ENCODE measurements at places on chromosomes 5 and 9.

GRCh38 chr5:116478491-116478890 lies 96.1 kb downstream of the SEMA6A start:
- no peak for DNase-seq

DNA sequence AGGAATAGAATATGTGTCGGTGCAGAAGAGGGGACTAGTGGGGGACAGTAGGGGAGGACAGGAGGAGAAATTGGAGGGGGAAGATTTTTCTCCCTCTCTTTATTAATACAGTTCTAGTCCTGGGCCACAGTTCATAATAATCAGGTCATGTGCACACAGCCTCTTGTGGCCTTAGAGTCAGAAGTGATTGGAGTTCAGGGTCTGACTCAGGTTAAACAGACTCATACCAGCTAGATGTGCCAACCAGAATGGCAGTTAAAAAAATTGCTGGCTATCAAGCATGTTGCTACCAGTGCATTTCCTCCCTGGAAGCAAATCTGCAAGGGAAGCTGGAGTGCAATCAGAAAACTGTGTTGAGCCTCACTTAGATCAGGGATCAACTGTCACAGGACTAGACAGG lies 132.7 kb upstream of the MAP1B start:
- DNase-seq = no peak

DNA sequence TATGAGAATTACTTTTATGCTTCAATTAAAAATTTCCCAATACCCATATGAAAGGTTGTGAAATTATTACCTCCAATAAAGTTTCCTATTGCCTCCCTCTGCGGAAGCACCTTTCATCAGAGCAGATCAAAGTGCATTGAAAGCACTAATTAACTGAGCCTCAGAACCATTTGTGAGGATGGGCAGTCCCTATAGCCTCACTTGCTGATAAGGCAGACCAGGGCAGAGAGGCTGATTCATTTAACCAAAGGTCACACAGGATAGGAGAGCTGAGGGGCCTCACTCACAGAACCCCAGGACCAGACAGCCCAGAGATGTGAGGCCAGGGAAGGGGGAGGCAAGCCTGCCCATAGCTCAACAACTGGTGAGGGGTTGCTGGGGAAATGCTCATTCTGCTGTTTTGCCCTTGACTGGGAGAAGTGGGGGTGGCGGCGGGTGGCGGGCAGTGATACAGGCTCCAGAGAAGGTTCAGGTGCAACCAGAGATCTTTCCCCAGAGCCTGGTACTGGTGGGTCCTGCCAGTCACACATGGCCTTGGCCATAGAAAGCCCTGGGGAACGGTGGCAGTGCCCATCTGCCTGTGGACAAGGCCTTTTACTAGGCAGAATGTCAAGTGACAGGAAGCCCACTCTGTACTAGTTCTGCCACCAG lies 57.9 kb downstream of the MACROH2A1 start:
- DNase-seq = no peak

DNA sequence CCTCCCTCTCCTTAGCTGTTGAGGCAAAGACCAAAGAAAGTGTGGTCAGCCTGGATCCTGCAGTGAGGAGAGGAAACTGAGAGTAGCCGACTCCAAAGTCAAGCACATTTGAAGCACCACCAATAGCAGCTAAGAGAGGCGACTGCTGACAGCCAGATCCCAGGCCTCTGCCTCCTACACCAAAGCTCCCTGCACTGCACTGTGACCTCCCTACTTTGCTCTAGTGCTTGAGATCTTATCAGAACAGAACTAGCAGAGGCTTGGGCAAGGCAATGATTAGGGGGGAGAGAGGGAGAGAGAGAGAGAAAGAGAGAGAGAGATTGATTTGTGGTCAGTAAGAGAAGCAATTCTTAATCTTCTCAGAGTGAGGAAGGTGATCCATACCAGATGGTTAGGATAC lies 216.3 kb downstream of the CDK5RAP2 start:
- DNase-seq = peak; percentile 29

DNA sequence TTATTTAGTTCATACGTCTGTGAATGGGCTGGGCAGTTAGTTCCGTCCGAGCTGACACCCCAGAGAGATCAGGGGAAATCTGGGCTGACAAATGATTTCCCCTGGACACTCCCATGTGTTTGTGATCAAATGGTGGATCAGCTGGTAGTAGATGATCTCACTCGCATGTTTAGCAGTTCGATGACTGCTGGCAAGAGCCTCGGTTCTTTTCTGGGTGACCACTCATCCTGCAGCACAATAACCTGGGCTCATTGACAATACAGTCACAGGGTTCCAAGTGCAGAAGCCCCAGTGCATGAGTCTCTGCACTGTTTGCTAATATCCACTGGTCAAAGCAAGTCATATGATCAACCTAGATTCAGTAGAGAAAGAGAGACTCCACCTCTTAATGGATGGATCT lies 155.9 kb downstream of the NR2F1-AS1 start:
- DNase-seq = no peak

- DNase-seq = no peak
Observed at GRCh38 chr9:17627641-17628040, 48.8 kb downstream of the SH3GL2 start.

DNA sequence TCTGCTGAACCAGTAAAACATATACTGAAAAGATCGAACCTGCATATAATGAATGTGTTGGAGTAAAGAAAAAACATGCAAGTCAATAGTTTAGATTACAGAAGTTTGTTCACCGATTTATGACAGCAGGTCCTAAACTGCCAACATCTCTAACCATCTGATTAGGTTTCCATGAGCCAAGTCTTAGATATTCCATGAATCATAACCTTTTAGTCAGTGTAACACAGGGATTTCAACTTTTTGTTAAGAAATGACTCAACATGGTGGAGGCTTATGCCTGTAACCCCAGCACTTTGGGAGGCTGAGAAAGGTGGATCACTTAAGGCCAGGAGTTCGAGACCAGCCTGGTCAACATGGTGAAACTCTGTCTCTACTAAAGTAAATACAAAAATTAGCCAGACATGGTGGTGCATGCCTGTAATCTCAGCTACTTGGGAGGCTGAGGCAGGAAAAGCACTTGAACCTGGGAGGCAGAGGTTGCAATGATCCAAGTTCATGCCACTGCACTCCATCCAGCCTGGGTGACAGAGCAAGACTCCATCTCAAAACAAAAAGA lies 38.7 kb downstream of the APC start:
- DNase-seq = peak; percentile 82

DNA sequence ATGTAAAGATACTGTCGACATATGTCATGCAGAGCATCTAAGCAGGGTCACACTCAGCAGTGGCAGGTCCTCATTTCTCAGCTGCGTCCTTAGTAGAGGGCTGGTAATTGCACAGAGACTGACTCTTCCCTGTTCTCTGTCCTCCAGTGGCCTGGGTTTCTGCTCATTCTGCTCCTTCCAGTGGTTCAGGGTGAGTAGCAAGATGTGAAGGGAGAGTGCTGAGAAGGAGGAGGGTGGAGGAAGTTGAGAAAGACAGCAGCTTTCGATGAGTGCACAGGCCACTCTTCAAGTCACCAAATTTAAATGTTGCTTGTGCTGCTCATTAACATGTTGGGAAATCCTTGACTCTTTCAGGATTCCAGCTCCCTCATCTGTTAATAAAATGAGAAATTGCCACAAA lies 203.9 kb downstream of the FBXL7 start:
- no peak for DNase-seq

- DNase-seq = no peak
Observed at GRCh38 chr9:98667005-98667640, 41.6 kb downstream of the GABBR2 start.

DNA sequence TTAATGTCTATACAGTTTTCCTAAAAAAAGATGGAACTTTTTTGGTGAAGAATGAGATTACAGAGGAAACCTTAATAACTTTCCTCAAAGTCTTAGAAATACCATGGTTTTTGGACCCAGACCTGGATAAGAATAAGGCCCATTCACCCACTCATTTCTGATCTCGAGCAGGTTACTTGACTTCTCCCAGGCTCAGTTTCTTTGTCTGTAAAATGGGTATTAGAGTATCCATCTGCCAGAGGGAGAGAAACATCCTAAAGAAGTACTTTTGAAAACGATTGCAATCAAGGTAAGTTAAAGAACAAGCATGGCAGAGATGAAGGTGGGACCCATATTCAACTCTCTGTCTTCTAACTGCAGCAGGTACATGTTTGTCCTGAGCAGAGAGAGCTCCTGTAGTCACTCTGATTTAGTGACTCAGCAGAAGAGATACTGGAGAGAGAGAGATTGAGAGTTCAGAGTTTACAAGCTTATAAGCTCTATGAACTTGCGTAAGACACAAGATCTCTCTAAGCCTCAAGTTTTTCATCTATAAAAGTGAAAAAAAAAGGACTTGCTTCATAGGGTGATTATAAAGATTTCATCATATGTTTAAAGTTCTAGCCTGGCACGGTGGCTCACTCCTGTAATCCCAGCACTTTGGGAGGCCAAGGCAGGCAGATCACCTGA lies 379.4 kb upstream of the SGCD start:
- DNase-seq = no peak

- no peak for DNase-seq
Observed at GRCh38 chr9:74674077-74674476, 176.9 kb downstream of the RORB start.

- no peak for DNase-seq
Observed at GRCh38 chr9:22969350-22969979, 522.8 kb downstream of the DMRTA1 start.

DNA sequence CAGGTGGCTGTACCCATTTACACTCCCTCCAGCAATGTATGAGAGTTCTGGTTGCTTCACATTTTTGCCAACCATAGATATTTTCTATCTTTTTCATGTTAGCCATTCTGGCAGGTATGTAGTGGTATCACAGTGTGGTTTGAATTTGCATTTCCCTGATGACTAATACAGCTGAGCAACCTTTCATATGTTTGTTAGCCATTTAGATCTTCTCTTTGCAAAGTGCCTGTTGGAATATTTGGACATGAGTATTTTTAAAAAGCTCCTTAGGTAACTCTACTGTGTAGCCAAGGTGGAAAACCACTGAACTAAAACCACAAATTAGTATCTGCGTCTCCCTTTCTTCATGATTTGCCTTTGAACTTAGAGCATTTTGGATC lies 31.9 kb downstream of the IRF1 start:
- DNase-seq = peak; percentile 76

GRCh38 chr5:172756764-172757393 lies 14.1 kb downstream of the DUSP1 start:
- DNase-seq = no peak

DNA sequence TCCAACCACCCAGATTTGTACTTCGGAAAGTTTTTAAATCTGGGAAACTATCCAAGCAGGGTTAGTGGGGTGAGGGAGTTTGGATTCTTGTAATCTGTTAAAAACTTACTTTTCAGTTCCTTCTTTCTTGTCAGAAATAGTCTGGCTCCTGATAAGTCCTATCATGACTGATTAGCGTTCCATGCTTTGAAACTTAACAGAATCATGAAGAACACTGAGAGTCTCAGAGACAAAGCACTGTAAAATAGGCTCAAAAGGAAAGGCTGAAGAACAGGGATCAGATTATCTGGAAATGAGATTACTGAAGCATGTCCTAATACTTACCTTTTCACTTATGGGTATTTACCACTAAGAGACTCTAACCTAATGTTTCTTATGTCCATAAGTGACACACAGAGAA lies 242.5 kb downstream of the ARRDC3 start:
- DNase-seq = no peak

- DNase-seq = peak; percentile 90
Observed at GRCh38 chr9:128091144-128091543, 23.1 kb downstream of the SLC25A25 start.

- DNase-seq = no peak
Observed at GRCh38 chr5:174167080-174167910, 121.8 kb downstream of the NSG2 start.

DNA sequence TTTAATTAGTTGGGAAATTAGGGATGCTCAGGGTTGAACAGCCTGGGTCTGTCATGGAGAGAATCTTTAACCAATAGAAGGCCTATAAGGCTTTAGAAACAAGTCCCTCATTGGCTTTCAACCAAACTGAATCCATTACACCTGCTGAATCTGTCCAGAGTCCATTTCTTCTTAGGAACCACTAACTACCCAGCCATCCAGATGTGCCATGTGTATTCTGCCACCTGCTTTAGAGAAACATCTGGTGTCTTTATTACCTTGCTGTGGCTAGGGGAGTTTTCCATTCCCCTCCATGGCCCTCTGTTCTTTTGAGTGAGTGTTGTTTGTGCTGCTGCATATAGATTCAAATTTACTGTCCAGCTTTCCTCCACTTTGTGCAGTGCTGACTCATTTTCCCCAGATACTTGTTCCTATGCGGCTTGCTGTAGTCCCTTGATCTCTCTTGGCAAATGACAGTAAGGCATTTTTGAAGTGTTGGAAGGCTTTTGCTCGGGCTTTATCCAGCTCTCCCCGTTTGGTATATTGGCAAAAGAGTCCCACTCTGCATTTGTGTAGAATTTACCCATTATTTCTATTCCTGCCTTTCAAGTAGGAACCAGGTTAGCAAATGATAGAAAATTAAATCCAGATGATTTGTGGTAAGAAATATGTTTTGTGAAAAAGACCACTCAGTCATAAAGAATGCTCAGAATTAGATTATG lies 54.6 kb downstream of the NLN start:
- no peak for DNase-seq

- peak; percentile 53 for DNase-seq
Observed at GRCh38 chr9:107137495-107138202, 145.4 kb upstream of the RAD23B start.

DNA sequence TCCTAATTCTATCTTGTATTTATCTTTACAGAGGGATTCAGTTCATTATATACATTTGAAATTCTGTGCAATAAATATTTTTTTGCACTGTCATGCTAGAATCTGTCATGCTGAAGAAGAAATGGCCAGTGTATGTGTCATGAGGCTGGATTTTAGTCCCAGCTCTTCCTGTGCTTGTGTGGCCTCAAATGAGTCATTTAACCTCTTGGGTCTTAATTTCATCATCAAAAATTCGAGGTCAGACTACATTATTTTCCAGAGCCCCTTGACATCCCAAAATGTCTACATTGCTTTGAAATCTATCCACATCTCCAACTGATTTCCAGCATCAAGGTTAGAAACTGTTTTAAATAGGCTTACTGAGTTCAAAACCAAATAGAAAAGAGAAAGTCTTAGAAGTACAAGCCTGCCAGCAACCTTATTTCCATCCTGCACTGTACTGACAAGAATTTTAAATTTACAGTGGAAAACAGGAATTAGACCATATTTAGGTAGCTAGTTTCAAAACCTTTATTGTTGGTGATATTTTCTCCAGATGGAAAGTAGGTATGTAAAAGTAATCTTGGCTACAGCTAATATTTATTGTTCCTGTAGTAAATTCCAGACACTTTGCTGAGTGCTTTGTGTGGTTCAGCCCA lies 96.7 kb upstream of the MAMDC2 start:
- DNase-seq = peak; percentile 90

DNA sequence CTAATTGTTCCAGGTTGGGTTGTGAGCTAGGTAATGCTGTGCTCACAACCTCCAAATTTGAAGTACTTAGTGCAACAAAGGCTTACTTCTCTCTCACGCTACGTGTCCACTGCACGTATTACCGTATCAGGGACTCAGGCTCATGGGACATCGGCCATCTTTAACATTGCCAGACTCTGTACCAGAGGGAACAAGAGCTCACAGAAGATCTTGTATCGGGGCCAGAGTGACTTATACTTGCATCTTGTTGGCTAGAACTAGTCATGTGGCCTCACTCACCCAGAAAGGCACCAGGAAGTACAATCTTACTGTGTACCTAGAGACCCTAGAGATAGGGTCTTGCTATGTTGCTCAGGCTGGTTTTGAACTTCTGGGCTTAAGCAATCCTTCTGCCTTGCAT lies 81.1 kb upstream of the KLF9 start:
- DNase-seq = no peak
